ENCODE measurements at places on chromosomes 2 and 18. TPM values are rescaled to one million over a fixed set of nuclear protein-coding genes. Genes with fewer than 3 reads are reported as not detected.
A peak's percentile ranks its signal among the peaks of the same experiment; 100 is the strongest.

The TRABD2A gene
- total RNA-seq: 0.73 TPM

The IGFBP2 gene
- total RNA-seq: 60.1 TPM

DNA sequence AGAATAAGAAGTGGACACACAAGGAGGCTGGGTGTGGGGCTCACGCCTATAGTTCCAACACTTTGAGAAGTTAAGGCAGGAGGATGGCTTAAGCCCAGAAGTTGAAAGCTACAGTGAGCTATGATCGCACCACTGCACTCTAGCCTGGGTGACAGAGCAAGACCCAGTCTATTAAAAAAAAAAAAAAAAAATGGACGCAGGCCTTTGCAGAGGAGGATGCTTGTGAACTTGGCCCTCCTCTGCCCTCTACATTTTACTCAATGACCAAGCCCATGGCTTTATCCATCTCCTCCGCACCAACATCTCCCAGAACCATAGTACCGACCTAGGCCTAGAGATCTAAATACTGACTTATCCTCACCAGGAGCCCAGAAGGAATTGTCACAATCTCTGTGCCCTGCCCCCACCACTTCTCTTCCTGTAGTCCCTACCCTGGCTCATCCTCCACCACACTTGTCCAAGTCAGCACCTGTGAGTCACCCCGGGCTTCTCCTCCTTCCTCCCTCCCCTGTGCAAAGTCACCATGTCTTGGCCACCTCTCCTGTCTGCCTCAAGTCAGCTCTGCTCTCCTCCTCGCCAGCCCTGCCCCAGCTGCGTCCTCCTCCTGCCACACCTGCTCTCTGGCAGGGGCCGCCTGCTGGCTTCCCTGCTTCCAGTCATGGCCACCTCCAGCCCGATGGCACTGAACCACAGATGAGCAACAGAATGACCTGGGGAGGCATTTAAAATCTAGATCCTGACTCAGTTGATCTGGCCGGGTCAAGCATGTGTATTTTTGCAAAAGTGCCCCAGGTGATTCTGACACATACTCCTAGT lies 35.8 kb upstream of the ASPRV1 start:
- DNase-seq: peak; percentile 72

DNA sequence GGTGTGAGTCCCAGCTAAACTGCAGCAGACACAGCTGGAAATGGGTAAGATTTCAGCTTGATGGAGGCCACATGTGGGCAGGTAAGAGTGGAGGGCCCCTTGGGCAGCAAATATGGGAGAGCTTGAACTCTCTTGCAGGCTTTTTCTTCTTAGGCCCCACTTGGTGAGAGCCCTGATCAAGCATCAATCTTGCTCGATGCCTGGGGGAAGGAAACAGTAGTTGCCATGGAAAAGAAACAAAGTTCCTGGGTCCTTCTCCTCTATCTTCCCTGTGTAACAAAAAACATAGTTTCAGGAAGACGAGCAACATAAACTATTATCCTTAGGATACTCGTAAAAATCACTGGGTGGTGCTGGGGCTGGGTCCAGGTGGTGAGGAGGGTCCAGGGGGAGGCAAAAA lies 42.9 kb downstream of the KIAA1328 start:
- DNase-seq: no peak

DNA sequence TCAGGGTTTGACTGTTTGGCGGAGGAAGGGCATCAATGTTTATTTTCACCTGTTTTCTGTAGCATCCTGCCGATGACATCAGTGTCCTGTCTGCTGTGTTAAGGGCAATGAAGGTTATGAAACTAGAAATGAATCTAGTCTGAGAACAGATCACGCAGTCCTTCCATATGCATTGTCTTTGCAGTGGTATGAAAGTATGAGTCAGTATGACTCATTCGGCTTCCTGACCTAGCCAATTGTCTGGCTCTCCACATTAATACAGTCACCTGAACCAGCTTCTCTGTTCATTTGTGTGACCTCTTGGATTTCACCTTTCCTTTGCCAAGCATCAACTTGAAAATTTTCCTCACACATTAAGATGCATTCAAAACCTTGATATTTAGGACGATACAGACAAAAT lies 353.8 kb downstream of the RND3 start:
- no peak for DNase-seq

The TET3 gene
- total RNA-seq: 2.6 TPM

DNA sequence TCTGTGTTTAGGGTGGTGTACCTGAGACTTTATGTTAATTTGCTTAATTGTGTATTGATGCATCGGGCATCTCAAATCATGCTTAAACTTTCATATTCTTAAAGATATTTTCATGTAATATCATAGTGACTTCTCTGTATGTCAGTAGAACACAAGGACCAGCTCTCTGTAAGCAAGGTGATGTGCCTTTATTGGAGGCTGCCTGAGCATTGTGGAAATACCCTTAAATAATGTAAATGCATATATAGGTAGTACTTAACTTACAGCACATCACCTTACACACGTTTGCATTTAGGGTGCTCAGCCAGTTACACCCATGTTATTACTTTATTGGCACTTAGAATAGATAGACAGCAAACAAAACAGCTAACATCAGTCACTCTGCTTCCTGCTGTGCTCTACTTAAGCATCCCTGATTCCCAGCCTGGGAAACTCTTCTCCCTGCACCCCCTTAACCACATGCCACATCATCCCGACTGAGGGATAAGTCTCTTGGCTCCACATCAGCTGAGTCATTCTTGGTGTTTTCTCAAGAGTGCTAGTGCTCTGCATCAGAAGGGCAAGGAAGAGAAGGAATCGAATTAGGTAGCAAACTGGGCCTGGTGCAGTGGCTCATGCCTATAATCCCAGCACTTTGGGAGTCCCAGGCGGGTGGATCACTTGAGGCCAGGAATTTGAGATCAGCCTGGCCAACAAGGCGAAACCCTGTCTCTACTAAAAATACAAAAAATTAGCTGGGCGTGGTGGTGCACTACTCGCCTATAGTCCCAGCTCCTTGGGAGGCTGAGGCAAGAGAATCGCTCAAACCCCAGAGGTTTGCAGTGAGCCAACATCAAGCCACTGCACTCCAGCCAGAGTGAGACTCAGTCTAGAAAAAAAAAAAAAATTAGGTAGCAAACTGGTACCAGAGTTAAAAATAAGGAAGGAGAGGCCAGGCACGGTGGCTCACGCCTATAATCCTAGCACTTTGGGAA lies 108.7 kb downstream of the MAP3K20 start:
- DNase-seq: no peak

GRCh38 chr2:173278794-173279526 lies 75.7 kb upstream of the CDCA7 start:
- no peak for DNase-seq

The MEIS1 gene
- 40.1 TPM for total RNA-seq

DNA sequence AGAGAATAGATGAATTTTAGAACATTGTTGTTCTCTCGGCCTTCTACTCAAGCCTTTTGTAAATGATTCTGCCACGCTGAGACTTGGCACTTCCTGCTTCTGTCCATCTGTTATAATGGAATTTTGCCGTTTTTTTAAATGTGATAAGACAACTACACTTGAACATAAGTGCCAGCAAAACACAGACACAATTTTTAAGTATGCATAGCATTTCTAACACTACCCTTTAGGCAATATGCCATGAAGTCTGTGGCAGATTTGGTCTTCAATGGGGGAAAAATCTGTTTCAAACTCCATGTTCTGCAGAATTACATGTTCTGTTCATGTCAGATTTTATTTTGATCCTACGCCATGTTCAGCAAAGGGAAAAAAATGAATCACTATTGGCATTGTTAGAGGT lies 1170.7 kb upstream of the SLC39A10 start:
- no peak for DNase-seq

GRCh38 chr2:216259081-216259480 lies 113.2 kb downstream of the MARCHF4 start:
- DNase-seq: no peak

DNA sequence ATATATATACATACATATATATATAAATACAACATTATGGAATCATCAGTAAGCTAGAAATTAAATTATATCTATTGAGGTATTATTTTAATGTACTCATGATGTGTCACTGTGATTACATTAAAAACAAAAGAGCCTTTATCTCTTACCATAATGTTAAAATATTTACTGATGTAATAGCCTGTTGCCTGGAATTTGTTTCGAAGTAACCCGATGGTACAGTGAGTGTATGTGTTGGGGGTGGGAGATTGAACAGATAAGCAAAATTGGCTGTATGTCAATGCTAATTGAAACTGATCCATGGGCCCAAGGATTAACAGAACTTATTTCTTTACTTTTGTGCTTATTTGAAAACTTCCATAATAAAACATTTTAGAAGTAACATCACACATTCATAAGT lies 1473.2 kb downstream of the LRP1B start:
- DNase-seq: no peak

- no peak for DNase-seq
Observed at GRCh38 chr18:10839421-10839820, 309.9 kb downstream of the PIEZO2 start.

The TFPI gene
- total RNA-seq: 33.6 TPM

GRCh38 chr2:62713837-62714236 lies 8.3 kb downstream of the EHBP1 start:
- no peak for DNase-seq

GRCh38 chr2:231294116-231294515 lies 95.7 kb downstream of the ARMC9 start:
- DNase-seq: no peak

The UGT1A10 gene
- not detected for total RNA-seq

- no peak for DNase-seq
Observed at GRCh38 chr2:205025580-205026240, 480.4 kb downstream of the PARD3B start.

DNA sequence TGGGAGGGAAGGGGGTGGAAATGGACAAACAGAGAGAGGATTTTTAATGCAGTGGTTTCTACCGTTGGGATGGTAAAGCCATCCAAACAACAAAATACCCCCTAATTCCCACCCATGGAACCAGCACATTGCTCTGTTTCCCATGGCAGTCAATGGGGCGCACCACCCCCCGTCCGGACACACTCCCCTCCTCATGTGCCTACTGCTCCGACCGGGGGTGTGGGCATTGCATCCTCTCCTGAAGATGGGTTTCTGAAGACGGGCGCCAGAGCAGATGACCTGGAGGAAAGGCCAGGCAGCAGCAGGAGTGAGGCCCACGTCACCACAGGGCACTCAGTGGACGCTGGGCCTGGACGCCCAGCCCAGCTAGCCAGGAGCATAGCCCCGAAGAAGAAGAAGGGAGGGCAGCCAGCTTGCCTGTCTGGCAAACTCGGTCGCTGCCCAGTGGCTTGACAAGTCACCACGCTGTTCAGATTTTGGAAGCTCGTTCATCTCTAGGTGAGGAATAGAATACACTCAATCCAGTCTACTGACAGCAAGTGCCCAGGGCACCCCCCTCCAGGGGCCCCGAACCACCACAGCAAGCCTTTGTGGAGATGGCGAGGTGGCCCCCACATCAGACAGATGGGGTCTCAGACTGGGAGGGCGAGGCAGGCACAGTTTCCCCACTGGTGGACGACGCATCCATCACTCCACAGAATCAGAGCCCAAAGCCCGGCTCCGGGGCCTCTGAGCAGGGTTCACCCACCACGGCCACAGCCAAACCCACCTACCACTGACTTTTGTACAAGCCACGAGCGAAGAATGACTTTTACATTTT lies 296.2 kb upstream of the SALL3 start:
- DNase-seq: no peak

The MSTN gene
- total RNA-seq: not detected

The CAVIN2 gene
- total RNA-seq: 109 TPM

GRCh38 chr2:228321015-228321414 lies 139.5 kb upstream of the SPHKAP start:
- DNase-seq: no peak

GRCh38 chr2:74119912-74120825 lies 27.5 kb downstream of the BOLA3 start:
- DNase-seq: peak; percentile 91

The VWC2L gene
- not detected for total RNA-seq

- DNase-seq: no peak
Observed at GRCh38 chr2:60247471-60247870, 306.0 kb downstream of the BCL11A start.

DNA sequence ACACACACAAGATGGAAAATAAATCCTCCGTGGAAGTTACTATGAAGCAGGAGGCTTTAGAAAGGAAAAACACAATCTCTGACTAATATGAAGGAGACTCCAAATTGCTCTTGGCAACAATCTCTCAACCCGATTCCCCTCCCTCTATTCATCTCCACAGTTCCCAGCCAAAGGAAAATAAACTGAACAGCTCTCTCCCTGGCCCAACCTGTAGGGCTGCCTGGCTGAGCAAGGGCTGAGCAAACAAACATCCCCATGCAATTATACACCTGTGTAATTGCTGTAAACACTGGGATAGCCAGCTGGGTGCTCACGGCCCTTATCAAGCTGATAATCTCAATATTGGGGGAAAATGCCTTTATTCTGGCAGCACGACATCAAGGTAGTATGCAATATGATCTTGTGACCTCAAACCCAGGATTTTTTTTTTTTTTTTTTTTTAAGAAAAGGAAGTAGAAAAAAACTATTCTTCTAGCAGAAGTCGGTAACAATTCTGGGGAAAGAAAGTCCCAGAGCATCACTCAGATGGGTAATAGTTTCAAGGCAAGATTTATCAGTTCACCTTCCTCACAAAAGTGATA lies 203.3 kb upstream of the SMAD2 start:
- no peak for DNase-seq

The RESP18 gene
- not detected for total RNA-seq

- no peak for DNase-seq
Observed at GRCh38 chr2:20052229-20052851, 912 bp upstream of the LAPTM4A start.

The FOXD4L1 gene
- not detected for total RNA-seq

DNA sequence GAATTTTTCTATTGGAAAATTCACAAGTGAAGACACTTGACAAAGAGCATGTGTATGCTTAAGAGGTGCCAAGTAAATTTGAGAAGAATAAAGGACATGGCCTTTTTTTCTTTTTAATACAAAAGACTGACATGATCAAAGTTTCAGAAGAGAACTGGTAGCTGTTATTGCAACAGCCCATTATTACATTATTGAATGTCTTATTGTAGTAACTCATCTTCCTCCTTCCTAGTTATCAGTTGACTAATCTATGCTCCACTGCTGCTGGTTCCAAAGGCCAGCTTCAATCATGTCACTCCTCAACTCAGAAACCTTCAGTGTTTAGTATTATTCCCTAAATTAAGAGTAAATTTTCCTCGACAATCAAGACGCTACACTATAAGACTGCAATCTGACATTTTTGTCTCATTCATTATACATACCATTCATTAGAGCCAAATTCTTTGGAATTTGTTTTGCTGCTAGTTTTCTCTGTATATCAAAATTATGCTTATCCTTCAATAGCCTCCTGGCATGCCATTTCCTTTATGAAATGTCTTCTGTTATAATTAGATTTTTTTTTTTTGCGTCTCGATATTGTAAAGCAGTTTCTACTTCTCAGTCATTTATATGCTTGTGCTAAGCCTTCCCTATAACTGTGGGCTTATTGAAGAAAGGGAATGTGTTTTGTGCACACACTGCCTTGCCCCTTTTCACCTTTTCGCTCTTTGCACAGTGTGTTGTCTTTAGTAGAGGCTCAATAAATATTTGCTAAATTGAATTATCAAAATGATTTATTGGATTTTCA lies 27.9 kb downstream of the ITGA4 start:
- DNase-seq: no peak

DNA sequence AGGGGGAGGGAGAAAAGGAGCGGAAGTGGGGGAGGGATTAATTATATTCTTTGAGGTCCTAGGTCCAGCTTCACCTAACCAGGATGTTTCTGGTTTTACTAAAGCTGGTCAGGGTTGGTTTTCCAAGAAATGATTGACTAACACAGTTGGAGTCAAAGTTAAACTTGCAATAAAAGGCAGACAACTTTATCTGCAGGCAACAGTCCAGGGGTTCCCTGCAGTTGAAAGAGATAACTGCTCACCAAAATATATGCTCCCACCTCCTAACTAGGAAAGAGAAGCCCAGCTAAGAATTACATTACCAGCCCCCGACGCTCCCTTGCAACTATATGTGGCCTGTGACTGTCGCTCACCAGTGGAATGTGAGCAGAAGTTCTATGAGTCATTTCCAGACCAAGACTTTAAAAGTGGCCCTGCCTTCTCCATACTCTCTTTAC lies 140.0 kb upstream of the PKDCC start:
- no peak for DNase-seq

All from Right ventricle myocardium inferior (tissue), 1 donor.